ENCODE measurements at places on chromosomes 4 and X. TPM values are rescaled to one million over a fixed set of nuclear protein-coding genes. Genes with fewer than 3 reads are reported as not detected.

- no peak overlapping the region for H3K4me3 ChIP-seq
- no peaks in the 10 kb centered on the region for H3K27me3 ChIP-seq
- H3K27ac ChIP-seq, result no peak overlapping the region
- no peak for DNase-seq
- H3K36me3 ChIP-seq, result no peaks in the 10 kb centered on the region
These were observed 56.7 kb downstream of the FNIP2 start for GRCh38 chr4:158825433-158826036.

- DNase-seq, result no peak
- H3K4me1 ChIP-seq, result no peaks in the 10 kb centered on the region
- H3K27me3 ChIP-seq, result no peaks in the 10 kb centered on the region
- H3K27ac ChIP-seq, result no peak overlapping the region
- H3K4me3 ChIP-seq, result no peak overlapping the region
- H3K36me3 ChIP-seq, result peaks cover 75% of the 10 kb centered on the region
These were observed 27.1 kb upstream of the TADA2B start for GRCh38 chr4:7016086-7016485.

GRCh38 chr4:123547216-123548165 is 150.9 kb downstream of the SPRY1 start:
- no peak for DNase-seq
- no peak overlapping the region for H3K27ac ChIP-seq
- no peaks in the 10 kb centered on the region for H3K27me3 ChIP-seq
- H3K36me3 ChIP-seq, result no peaks in the 10 kb centered on the region
- no peaks in the 10 kb centered on the region for H3K4me1 ChIP-seq
- H3K4me3 ChIP-seq, result no peak overlapping the region

GRCh38 chrX:30364229-30364628 is 55.0 kb upstream of the NR0B1 start:
- no peak for DNase-seq
- H3K4me1 ChIP-seq, result no peaks in the 10 kb centered on the region
- H3K27me3 ChIP-seq, result no peaks in the 10 kb centered on the region
- no peak overlapping the region for H3K4me3 ChIP-seq

- H3K36me3 ChIP-seq, result no peaks in the 10 kb centered on the region
- H3K4me3 ChIP-seq, result peak overlapping the region; percentile 46
- H3K27me3 ChIP-seq, result no peaks in the 10 kb centered on the region
- no peak for DNase-seq
- peaks cover 49% of the 10 kb centered on the region for H3K4me1 ChIP-seq
These were observed 33.2 kb downstream of the NBDY start for GRCh38 chrX:56762220-56762619.

DNA sequence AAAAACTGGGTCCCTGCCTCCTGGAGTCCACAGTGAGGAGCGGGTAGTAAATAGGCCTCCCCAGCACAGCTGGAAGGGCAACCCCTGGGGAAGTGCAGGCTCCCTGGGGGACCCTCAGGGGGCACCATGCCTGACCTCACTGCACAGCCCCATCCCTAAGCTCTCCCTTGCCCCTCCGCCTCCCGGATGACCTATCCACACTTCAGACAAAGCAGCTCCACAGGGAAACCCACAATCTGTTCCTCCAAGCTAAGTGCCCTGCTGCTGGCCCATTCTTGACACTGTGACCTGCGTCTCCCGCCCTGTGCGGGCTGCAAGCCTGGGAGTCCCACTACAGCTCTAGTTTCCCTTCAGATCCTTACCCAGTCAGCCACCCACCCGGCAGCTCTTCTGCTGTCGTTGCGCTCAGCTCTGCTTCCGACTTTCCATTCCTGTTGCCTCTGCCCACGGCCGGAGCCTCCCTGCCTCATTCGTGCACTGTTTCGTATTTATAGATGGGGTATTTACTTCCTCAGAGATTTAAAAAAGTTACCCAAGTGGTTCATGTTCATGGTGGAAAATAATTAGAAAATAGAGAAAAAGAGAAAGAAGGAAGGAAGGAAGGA is 47.0 kb upstream of the STOX2 start:
- no peaks in the 10 kb centered on the region for H3K27me3 ChIP-seq
- no peak overlapping the region for H3K4me3 ChIP-seq
- no peak for DNase-seq
- no peaks in the 10 kb centered on the region for H3K4me1 ChIP-seq
- H3K27ac ChIP-seq, result no peak overlapping the region

DNA sequence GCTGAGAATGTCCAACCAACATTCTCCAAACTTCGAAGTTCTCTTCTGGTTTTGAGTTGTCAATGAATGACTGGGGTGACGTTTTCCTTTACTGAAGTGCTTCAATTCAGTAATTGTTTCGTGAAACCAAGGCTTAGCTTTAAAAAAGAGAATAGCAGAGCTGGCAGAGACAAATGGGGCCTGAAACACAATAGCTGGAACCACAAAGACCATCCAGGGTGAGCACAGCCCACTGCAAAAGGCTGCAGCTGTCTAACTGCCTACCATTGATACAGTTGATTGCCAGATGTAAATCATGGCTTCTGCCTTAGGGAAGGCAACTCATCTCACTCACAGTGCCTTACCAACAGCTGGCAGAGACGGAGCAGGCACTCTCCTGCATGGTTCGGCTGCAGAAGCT is 78.7 kb upstream of the ZNF518B start:
- no peaks in the 10 kb centered on the region for H3K36me3 ChIP-seq
- no peak for DNase-seq
- no peak overlapping the region for H3K4me3 ChIP-seq
- H3K27ac ChIP-seq, result no peak overlapping the region

- no peak for DNase-seq
- H3K4me3 ChIP-seq, result no peak overlapping the region
- no peaks in the 10 kb centered on the region for H3K4me1 ChIP-seq
- H3K27me3 ChIP-seq, result no peaks in the 10 kb centered on the region
These were observed 137.0 kb downstream of the CPZ start for GRCh38 chr4:8729408-8730149.

- H3K4me1 ChIP-seq, result no peaks in the 10 kb centered on the region
- no peaks in the 10 kb centered on the region for H3K36me3 ChIP-seq
- H3K27me3 ChIP-seq, result peaks cover 7% of the 10 kb centered on the region
These were observed 6.4 kb upstream of the VAMP7 start for GRCh38 chrX:155874571-155875244.

- no peaks in the 10 kb centered on the region for H3K4me1 ChIP-seq
- DNase-seq, result no peak
- no peak overlapping the region for H3K4me3 ChIP-seq
- H3K36me3 ChIP-seq, result no peaks in the 10 kb centered on the region
- no peak overlapping the region for H3K27ac ChIP-seq
- H3K27me3 ChIP-seq, result no peaks in the 10 kb centered on the region
These were observed 12.6 kb upstream of the IL13RA2 start for GRCh38 chrX:115029869-115030570.

DNA sequence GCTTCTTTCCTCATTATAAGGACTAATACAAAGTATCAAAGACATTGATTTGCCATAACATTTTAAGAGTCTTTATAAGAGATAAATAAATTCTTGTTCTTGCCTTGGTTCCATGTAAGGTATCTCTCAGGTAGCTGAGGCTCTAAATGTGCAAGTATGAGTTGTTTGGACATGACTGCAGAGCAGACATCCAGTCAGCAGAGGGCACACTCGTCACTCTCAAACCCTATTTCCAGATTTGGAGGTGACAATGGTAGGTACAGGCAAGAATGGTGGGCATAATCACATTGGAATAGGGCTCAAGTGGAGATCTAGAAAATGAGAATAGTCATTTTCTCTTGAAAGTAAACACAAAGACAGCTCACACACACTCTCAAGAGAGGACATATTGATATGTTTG is 133.3 kb upstream of the ZIC3 start:
- H3K4me1 ChIP-seq, result peaks cover 7% of the 10 kb centered on the region
- no peaks in the 10 kb centered on the region for H3K36me3 ChIP-seq
- no peak overlapping the region for H3K27ac ChIP-seq

GRCh38 chrX:124502166-124502565 is 155.8 kb downstream of the SH2D1A start:
- no peaks in the 10 kb centered on the region for H3K36me3 ChIP-seq
- no peak overlapping the region for H3K27ac ChIP-seq
- H3K4me1 ChIP-seq, result no peaks in the 10 kb centered on the region
- no peaks in the 10 kb centered on the region for H3K27me3 ChIP-seq
- no peak overlapping the region for H3K4me3 ChIP-seq

DNA sequence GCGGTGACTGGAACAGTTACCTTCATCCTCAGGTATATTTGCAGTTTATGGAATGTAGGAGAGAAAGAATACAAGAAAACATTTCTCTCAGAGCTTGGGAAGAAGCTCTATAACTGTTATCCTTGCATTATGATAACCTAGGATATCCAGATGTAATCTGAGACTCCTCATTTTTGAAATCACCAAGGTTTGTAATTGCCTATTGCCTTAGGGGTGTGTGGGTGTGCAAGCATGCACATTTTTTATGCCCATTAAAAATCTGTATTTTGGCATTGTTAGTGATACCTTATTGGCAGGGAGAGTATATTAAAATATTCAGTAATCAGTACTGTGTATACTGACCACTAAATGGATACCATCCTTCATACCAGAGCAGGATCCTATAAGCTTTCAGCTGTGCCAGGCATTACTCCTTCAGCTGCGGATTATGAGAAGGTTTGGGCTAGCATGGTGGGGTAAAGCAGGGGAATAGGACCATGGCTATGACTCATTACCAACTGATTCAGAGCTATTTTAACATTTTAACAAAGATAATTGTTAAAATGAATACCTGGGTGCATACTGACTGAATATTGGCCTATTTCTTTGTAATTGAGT is 8.3 kb downstream of the SEC24B start:
- no peaks in the 10 kb centered on the region for H3K27me3 ChIP-seq
- no peak overlapping the region for H3K4me3 ChIP-seq
- no peak for DNase-seq
- H3K36me3 ChIP-seq, result peaks cover 12% of the 10 kb centered on the region
- H3K4me1 ChIP-seq, result peaks cover 36% of the 10 kb centered on the region

DNA sequence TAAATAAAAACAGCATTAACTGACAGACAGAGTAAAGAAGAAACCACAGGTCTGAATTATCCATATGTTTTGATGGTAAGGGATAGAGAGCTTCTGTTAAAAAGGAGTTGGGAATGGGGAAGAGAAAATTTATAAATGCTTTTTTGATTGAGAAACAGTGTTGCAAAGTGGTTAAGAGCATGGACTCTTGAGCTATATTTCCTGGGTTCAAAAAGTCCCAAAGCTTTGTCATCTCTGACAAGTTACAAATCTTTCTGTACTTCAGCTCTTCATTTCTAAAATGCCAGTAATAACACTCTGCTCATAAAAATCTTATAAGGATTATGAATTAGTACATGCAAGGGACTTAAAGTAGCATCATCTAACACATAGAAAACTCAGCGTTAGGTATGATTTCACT is 62.2 kb downstream of the N4BP2 start:
- peaks cover 17% of the 10 kb centered on the region for H3K36me3 ChIP-seq
- no peak overlapping the region for H3K27ac ChIP-seq

- no peak for DNase-seq
- H3K27ac ChIP-seq, result no peak overlapping the region
- no peaks in the 10 kb centered on the region for H3K27me3 ChIP-seq
These were observed 91.4 kb downstream of the DCTD start for GRCh38 chr4:182825786-182826185.

DNA sequence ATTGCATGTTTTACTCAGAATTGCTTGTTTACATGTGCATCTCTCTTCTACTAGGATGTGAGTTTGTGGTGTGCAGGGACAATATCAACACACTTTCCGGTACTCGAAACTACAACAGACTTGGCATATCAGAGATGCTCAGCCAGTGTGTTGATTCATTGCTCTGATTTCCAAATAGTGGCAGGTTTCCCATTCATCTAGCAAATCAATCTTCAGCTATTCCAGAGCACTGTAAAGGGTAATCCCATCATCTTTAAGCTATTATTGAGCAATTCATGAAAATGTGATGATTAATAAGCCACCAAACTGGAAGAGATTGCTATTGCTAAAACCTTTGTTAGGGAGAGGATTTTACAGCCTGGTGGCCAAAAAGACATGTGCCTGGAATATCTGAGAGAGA is 574.2 kb upstream of the CPEB2 start:
- no peaks in the 10 kb centered on the region for H3K27me3 ChIP-seq
- no peak overlapping the region for H3K27ac ChIP-seq
- no peak for DNase-seq
- H3K4me1 ChIP-seq, result no peaks in the 10 kb centered on the region
- H3K36me3 ChIP-seq, result no peaks in the 10 kb centered on the region

GRCh38 chrX:10548688-10549087 is 71.7 kb downstream of the MID1 start:
- H3K36me3 ChIP-seq, result no peaks in the 10 kb centered on the region
- no peak for DNase-seq
- H3K27ac ChIP-seq, result no peak overlapping the region
- H3K4me3 ChIP-seq, result no peak overlapping the region

DNA sequence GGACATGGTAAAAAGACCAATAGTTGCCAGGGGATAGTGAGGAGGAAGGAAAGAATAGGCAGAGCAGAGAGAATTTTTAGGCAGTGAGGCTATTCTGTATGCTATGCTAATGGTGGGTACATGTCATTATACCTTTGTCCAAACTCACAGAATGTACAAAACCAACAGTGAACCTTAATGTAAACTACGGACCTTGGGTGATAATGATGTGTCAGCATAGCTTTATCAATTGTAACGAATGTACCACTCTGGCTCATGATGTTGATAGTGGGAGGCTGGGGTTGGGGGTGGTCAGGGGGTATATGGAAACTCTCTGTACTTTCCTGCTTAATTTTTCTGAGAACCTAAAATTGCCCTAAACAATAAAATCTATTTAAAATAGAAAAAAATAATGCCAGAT is 37.7 kb upstream of the ACSL4 start:
- H3K4me1 ChIP-seq, result no peaks in the 10 kb centered on the region
- no peak overlapping the region for H3K27ac ChIP-seq
- H3K27me3 ChIP-seq, result no peaks in the 10 kb centered on the region

- no peaks in the 10 kb centered on the region for H3K36me3 ChIP-seq
- H3K4me1 ChIP-seq, result no peaks in the 10 kb centered on the region
- no peak overlapping the region for H3K4me3 ChIP-seq
- no peak overlapping the region for H3K27ac ChIP-seq
- no peaks in the 10 kb centered on the region for H3K27me3 ChIP-seq
These were observed 39.6 kb upstream of the MBTPS2 start for GRCh38 chrX:21799767-21800166.

- H3K27ac ChIP-seq, result no peak overlapping the region
- no peaks in the 10 kb centered on the region for H3K36me3 ChIP-seq
- no peak overlapping the region for H3K4me3 ChIP-seq
- H3K4me1 ChIP-seq, result no peaks in the 10 kb centered on the region
- peaks cover 5% of the 10 kb centered on the region for H3K27me3 ChIP-seq
- no peak for DNase-seq
These were observed 296 bp upstream of the ADGRL3 start for GRCh38 chr4:61199873-61200186.

GRCh38 chr4:153440475-153440874 is 25.7 kb upstream of the TMEM131L start:
- DNase-seq, result no peak
- H3K36me3 ChIP-seq, result no peaks in the 10 kb centered on the region
- no peak overlapping the region for H3K27ac ChIP-seq
- no peaks in the 10 kb centered on the region for H3K27me3 ChIP-seq

BRS3 gene
- total RNA-seq, result not detected

BMP15 gene
- not detected for total RNA-seq

NXF2 gene
- not detected for total RNA-seq

IQCM gene
- total RNA-seq, result not detected

FAM236A gene
- not detected for total RNA-seq

TCEAL7 gene
- total RNA-seq, result not detected

CT45A2 gene
- total RNA-seq, result not detected

COL4A6 gene
- total RNA-seq, result not detected

RBM3 gene
- total RNA-seq, result 309 TPM

NLRP2B gene
- not detected for total RNA-seq

PPM1K gene
- 84.1 TPM for total RNA-seq
